ENCODE measurements at places on chromosomes 13 and 19. TPM values are rescaled to one million over a fixed set of nuclear protein-coding genes. Genes with fewer than 3 reads are reported as not detected.

GRWD1 gene
- 52.3 TPM for total RNA-seq

ZNF234 gene
- total RNA-seq = 11.7 TPM

CIRBP gene
- total RNA-seq = 133 TPM

TEKTIP1 gene
- not detected for total RNA-seq

SLC46A3 gene
- not detected for total RNA-seq

KPNA3 gene
- 69.8 TPM for total RNA-seq

BRCA2 gene
- 24.6 TPM for total RNA-seq

Measured in HepG2 (cell line).